ENCODE measurements at places on chromosomes 1 and 21.

DNA sequence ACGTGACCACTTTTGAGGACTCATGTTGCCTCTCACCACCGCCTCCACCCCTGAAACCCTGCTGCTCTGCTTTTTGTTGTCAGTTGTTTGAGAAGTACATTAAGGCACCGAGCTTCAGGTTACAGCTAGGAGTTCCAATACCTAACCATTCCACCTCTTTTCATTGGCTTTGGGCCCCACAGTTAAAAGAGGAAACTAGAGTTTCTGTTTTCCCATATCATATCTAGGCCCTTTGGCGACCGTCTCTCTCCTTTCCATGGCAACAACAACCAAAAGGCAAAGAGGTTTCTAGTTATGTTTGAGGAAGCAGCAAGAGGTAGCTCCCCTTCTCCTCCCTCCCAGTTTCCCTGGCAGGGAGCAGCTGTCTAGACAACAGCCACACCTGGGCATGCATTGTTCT, 5.9 kb downstream of the ANKRD35 start:
- no peak for DNase-seq

DNA sequence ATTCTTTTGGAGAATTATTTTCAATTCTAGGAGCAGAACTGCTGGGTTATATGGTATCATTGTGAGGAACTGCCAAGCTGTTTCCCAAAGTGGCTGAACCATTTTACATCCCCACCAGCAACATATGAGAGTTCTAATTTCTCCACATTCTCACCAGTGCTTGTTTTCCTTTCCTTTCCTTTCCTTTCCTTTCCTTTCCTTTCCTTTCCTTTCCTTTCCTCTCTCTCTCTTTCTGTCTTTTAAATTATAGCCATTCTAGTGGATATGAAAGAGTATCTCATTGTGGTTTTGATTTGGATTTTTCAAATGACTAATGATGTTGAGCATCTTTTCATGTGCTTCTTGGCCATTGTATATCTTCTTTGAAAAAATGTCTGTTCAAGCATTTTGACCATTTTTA, 45.3 kb downstream of the RUNX3 start:
- DNase-seq: no peak

- no peak for DNase-seq
These were observed 63.1 kb downstream of the C1orf21 start for GRCh38 chr1:184449916-184450315.

DNA sequence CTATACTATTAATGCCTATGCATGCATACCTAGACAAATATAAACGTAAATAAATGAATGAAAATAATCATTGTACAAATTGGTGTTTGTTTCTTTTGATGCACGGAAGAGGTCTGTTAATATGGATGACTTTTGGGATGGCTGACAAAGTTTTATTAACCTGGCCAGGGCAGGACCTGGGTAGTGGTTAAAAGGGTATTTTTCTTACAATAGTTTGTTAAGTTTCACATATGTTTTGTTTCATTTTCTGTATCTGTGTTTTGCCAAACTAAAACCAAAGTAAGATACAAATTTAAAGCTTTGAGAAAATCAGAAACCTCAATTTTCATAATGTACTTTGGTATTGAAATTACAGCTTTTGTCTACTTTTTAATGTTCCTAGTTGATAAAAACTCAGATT, 222.7 kb upstream of the OLFM3 start:
- DNase-seq: no peak

- DNase-seq: no peak
These were observed 347.8 kb downstream of the DUSP10 start for GRCh38 chr1:221394011-221394544.

- no peak for DNase-seq
These were observed 58.8 kb downstream of the RAB3GAP2 start for GRCh38 chr1:220213382-220213983.

GRCh38 chr1:60904099-60904851, 178.1 kb upstream of the NFIA start:
- no peak for DNase-seq

DNA sequence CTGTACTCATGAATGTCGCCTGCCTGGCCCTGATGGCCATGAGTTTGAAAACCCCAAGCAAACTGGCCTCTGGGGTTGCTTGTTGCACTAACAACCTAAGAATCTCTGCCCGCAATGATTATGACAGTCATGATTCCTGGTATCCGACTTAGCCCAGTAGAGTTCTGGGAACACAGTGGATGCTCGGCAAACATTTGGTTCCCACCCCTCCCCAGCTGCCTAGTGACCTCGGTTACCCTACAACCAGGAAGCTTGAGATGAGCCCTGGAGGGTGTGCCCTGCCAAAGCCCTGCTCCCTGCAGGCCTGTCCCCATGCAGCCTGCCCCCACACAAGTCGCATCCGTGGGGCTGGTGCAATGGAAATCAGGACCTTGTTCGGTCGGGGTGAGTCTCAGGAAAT, 76.0 kb upstream of the ZBTB40 start:
- DNase-seq: no peak

- DNase-seq: no peak
These were observed 53.7 kb upstream of the DNAJC6 start for GRCh38 chr1:65255656-65256050.

GRCh38 chr1:235015291-235015985, 113.2 kb downstream of the TOMM20 start:
- DNase-seq: peak; percentile 45

GRCh38 chr1:222798975-222799374, 15.9 kb upstream of the DISP1 start:
- no peak for DNase-seq

GRCh38 chr1:43366179-43366578, 1.6 kb downstream of the ELOVL1 start:
- no peak for DNase-seq

- DNase-seq: no peak
These were observed 18.9 kb downstream of the SDE2 start for GRCh38 chr1:225980005-225980836.

GRCh38 chr1:165129568-165130164, 226.8 kb downstream of the LMX1A start:
- DNase-seq: peak; percentile 2

DNA sequence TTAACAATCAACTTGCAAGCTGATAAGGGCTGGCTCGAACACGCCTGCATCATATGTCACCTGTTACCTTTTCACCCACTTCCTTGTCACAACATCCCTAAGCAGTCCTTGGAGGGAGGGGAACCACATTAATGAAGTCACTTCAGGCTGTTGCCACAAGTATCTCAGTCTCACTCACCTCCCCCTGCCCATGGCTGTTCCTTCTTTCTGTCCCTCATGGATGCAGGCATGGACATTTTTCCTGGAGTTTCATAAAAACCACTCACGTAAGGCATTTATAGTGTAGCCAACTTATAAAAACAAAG, 76.8 kb upstream of the ANGPTL1 start:
- no peak for DNase-seq

DNA sequence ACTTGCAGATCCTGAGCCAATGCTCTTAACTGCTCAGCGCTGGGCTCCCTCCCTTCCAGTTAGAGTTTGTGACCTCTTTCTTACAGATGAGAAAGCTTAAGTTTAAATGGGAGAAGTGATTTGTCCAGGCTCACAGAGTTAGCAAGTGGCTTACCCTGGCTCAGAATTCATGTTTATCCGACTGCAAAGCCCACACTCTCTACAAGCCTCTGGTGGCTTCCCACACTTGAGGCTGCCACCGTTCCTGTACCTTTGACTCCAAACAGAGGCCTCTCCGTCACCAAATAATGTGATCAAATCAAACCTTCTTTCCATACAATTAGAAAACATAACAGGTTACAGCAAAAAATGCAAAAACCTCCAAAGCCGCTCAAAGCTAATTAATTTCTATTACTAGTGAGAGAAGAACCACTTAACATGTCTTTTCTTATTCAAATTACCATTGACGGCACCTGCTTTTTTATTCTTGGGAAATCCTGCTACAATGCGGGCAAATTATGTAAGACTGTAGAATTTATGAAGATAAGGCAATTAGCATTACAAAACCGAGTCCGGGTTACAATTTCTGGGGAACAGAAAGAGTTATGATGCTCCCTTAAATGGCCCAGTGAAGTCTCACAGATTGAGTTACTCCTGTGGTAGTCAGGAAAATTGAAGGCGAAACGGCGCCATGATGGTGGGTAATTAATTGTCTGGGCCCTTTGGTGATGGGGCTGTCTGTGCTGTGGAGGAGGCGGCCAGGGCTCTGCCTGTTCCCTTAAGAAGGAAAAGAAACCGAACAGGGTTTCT, 324.3 kb upstream of the POU3F1 start:
- no peak for DNase-seq

DNA sequence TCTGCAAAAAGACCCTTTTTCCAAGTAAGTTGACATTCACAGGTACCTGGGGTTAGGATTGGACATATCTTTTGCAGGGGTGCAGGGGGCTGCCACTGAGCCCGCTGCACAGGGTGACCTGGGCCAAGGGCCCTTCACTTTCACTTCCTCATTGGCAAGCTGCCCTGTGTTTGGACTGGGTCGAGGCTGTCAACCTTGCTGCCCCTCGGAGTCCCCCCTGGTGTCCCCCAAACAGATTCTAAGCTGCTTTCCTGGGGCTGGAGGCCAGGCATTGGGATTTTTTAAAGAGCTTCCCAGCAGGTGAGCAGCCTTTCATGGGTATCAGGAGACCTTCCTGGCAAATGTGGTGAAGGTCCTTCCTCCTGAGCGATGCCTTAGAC, 7.9 kb upstream of the UMODL1 start:
- peak; percentile 34 for DNase-seq

DNA sequence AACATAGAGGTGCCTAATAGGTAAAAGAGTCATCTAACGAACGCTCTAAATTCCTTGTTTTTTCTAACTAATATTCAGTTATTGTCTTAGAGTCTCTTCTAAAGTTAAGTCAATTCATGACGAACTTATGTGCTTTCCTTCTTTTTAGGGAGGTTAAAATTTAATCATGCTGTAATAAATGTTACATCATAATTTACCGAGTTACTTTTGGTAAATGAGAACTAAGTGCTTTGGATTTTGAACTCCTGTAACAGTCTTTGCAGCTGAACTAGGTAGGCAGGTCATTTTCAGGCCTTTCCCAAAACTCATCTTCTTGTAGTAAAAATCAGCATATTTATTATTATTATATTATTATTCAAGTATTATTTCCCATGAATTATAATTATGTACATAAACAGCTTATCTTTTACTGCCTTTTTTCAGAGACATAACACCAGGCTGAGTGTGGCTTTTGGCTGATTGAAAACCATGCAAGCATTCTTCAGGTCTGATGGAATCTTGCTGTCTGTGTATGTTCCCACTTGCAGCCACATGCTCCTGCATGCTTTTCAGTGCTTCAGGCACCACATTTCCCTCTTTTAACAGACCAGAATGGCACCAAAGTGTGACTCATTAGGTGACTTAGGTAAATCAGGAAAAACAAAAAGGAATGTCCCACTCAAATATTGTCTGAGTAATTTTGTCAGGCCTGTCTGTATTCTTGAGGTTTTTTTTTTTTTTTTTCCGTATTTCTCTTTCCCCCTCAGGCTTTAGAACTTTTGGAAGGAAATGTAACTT, 81.0 kb upstream of the CD55 start:
- no peak for DNase-seq

- no peak for DNase-seq
These were observed 53.4 kb upstream of the EDN2 start for GRCh38 chr1:41537788-41538351.

DNA sequence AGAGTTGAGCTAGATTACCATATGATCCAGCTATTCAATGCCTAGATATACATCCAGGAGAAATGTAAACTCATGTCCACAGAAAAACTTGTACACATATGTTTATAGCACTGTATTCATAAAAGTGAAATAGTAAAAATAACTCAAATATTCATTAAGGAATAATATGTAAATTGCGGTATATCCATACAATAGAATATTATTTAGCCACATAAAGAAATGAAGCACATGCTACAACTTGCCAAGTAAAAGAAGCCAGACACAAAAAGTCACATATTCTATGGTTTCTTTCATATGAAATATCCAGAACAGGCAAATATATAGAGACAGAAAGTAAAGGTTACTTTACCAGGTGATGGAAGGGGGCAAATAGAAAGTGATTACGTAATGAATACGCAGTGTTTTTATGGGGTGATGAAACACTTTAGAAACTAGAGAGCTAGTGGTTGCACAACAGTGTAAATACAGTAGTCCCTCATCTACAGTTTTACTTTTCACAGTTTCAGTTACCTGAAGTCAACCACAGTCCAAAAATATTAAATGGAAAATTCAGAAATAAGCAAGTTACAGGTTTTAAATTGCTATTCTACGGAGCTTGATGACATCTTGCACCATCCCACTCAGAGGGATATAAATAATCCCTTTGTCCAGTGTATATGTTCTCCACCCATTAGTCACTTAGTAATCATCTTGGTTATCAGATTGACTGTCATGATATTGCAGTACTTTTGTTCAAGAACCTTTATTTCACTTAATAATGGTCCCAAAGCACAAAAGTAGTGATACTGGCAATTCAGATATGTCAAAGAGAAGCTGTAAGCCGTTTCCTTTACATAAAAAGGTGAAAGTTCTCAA, 62.3 kb downstream of the ZNF644 start:
- no peak for DNase-seq

- no peak for DNase-seq
These were observed 183.7 kb upstream of the FAM78B start for GRCh38 chr1:166350490-166350889.

DNA sequence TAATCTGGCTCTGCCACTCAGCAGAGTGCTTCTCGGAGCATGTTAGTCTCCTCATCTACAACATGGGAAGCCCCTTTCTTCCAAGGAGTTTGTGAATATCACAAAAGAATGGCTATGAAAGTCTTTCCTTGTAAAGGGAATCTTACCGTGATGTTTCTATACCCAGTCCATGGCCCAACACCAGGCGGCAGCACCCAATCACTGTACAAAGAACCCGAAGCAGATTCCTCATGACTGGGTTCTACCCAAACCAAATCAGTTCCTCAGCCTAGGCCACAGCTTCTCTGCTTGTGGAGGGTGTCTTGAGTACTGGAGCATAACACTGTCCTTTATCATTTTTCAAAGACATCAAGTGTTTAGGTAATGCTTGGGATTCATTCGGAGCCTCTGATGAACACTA, 16.6 kb upstream of the SLFNL1 start:
- no peak for DNase-seq

DNA sequence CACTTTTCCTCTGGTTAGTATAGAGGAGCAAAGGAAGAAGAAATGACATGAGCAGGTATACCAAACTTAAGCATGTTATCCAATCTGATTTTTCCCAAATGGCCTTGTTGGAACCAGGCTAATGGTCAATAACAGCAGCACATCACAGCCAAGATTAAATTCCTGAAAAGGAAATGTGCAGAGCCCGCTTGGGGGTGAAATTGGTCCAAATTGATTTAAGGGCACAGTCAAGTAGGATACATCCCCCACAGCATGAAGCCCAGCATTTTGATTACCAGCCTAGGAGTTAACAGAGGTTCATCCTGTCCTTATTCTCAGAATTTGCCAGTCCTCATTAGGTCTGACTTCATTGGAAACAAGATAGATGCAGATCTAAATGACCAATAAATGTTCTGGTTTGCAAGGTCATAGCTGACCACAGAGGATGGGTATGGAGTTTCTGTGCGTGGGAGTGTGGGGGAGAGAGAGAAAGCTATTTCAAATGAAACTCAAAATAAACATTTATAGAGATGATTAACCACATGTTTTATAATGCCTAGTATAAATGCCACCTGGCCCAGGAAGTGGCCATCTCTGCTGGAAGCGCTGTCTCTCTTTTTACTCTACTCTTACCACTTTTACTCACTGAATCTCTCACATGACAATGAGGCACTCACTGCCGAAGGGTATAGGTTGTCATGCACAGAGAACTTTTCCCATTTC, 38.7 kb downstream of the RGS5 start:
- DNase-seq: no peak

All from CD4-positive, alpha-beta T cell treated with Interleukin-12 subunit alpha and Interleukin-12 subunit beta, for 1 hour (primary cell).